Left cardiac atrium (tissue), 4 donors: ENCODE measurements at places on chromosomes 2 and 18. TPM values are rescaled to one million over a fixed set of nuclear protein-coding genes. Genes with fewer than 3 reads are reported as not detected.
A peak's percentile ranks its signal among the peaks of the same experiment; 100 is the strongest.

Gene TMEM182
- total RNA-seq = 138 TPM

DNA sequence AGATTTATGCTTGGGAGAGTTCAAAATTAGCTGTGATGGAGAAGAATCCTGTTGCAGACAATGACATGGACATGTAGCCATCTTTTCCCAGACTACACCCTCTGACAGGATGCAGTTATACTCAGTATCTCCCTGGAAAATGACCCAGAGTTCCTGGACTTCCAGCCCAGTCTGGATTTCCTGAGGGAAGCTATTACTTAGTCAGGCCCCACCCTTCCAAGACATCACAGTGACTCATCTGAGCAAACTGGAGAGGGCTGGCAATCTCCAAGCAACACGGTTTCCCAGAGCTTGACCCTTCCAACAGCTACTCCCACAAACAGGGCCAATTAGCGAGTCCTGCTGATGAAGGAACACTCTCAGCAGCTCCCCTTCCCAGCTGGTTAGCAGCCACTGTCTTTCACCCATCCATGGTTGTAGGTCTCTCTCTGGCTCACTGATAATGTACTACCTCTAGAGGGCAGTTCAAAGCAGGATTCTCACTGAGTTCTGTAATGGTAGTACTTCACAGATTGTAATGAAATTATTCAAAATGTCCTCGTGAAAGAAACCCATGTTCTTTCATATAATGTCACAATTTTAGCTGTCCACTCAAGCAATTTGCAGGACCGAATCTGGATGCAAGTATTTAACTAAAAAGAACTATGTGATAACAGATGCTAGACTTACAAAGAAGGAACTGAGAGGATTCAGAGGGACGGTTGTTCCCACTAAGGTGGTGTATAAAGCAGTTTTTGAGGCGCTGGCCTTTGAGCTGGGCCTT is 110.2 kb downstream of the MDH1 start:
- peak; percentile 78 for DNase-seq

DNA sequence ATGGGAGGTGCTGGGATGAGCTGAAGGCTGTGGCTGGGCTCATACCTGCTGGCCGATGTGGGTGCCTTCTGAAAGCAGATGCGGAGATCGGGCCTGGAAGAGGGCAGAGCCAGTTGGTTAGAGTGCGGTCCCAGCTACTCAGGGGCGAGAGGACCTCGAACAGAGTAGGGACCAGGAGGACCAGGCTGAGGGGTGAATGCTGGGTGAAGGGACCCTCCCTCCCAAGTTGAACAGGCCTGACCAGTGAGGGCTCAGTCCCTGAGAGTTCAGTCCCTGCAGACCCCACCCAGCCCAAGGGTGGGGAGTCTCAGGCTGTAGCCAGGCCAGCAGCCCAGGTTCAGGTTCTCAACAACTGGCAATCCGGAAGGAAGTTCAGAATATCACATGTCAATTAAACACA is 232.8 kb upstream of the HS6ST1 start:
- DNase-seq = no peak

Gene UCN
- 1.2 TPM for total RNA-seq

DNA sequence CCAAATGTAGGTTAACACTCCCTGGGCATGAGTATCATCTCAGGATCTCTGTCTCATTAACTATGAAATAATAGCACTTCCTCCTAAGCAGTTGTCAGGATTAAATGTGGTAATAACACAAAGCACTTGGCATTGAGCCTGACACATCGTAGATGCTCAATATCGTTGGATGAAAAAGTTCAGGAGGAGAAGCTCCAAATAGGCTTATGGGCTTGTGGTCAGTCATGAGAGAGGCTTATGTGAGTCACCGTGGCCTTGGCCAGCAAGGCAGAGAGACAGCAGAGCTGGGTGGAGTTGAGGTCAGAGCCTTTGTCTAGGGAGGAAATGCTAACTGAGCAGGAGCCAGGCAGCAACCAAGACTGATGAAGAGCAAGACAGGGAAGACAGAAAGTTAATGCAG is 68.3 kb upstream of the PPM1B start:
- peak; percentile 72 for DNase-seq

Gene CRYGD
- total RNA-seq = not detected

- no peak for DNase-seq
These were observed 87.1 kb downstream of the PARD3B start for GRCh38 chr2:204632410-204632809.

- no peak for DNase-seq
These were observed 114.6 kb downstream of the ZEB2 start for GRCh38 chr2:144405321-144405720.

Gene AMER3
- not detected for total RNA-seq

- DNase-seq = no peak
These were observed 84.2 kb downstream of the LBH start for GRCh38 chr2:30315391-30316063.

DNA sequence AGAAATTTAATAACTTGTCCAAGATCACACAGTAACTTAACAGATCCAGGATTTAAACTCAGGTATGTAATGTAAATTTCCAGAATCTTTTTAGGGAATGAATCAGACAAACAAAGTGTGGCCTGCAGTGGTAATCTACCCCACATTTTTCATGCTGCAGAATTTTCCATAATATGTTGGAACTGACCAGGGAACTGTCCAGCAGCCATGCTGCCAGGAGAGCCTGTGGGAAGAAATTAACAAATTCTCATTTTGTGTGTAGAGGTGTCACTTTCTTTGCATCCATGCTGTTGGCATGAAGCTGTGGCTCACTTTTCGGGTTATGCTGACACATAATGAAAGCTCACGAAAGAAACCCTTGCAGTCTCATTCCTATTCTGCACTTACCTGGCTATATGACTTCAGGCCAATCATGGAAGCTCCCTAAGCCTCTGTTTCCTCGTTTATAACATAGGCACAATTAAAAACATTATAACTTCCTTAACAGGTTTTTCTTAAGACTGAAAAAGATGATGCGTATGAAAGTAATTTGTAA is 54.7 kb downstream of the CDKL4 start:
- no peak for DNase-seq

- DNase-seq = no peak
These were observed 73.3 kb upstream of the SP3 start for GRCh38 chr2:174038462-174038861.

DNA sequence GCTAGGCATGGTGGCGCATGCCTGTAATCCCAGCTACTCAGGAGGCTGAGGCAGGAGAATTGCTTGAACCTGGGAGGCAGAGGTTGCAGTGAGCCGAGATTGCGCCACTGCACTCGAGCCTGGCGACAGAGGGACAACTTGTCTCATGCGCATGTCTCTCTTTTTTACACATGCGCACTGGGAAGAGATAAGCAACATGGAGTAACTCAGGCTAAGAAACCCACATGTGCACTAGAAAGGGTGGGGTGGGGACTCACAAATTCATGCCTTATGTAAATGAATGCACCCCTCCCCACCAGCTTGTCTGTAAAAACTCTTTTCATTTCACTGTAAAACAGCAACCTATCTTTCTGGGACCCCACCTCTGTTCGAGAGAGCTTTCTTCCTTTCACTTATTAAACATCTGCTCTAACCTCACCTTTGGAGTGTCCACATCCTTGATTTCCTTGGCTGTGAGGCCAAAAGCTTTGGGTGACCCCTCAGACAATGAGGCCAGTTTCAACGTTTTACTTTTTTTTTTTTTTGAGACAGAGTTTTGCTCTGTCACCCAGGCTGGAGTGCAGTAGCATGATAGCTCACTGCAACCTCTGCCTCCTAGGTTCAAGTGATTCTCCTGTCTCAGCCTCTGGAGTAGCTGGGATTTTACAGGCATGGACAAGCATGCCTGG is 91.6 kb upstream of the RMP24 start:
- DNase-seq = no peak

Gene AFF3
- total RNA-seq = 22.8 TPM

GRCh38 chr2:241692448-241692847 is 5.8 kb upstream of the DTYMK start:
- DNase-seq = no peak

Gene FLACC1
- 5.7 TPM for total RNA-seq

Gene COL5A2
- 21.0 TPM for total RNA-seq

- DNase-seq = no peak
These were observed 260.1 kb upstream of the FAM98A start for GRCh38 chr2:33859176-33859575.

DNA sequence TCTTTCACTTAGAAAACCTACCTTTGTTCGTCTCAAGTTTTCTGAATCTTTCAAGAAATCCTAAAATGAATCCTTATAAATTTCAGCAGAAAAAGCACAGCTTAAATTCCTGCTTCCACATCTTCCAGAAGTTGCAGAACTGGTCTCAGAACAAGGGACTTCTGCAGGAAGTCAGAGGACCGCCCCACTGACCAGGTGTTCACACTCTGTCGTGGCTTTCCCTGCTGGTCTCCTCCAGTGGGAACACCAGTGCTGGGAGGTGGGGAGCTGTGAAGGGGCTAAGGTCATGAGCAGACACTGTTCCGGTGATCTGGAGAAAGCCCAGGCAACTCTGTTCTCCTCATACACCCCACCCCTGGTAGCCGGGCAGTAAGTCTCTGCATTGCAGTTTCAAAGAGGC is 3.5 kb downstream of the FAM110C start:
- DNase-seq = no peak
